ENCODE measurements at places on chromosomes 6 and 20.

GRCh38 chr6:62283796-62284411 lies 2.1 kb downstream of the KHDRBS2 start:
- peak; percentile 51 for DNase-seq

GRCh38 chr20:64155258-64156135 lies 8.8 kb upstream of the MYT1 start:
- DNase-seq: no peak

- peak; percentile 95 for DNase-seq
These were observed 12.5 kb upstream of the SIRPB2 start for GRCh38 chr20:1503564-1504227.

- DNase-seq: no peak
These were observed 77.8 kb downstream of the OR2B2 start for GRCh38 chr6:27834384-27834783.

DNA sequence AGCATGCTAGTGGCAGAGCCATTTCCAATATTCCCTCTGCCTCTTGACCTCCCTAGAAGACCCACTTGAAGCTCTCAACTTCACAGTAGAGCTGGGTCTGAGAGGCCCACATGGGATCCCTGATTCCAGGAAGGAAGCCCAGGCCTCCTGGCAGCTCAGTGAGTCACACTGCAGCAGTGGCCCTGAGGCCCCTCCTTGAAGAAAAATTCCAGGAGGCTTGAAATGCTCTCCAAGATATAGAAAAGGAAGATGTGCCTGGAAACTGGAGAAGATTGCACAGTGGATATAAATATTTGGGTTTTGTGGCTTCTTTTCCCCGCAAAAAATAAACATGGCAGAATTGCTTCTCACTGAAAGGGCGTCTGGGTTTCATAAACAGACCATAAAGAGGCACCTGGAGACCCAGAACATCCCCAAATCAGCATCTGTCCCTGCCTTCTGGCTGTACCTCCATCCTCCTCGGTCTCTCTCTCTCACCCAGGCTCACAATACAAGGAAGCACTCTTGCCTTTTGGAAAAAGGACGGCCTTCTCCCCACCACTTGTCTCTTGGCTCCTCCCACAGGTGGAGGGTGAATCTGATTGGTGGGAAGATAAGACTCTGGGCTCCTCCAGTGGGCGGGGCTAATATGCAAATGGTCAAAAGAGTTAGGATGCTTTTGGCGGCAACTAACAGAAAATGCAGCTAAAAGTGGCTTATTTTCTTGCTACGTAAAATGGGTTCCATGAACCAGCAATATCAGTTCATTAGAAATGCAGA lies 200.0 kb upstream of the SULF2 start:
- DNase-seq: peak; percentile 70

GRCh38 chr6:55379471-55379870 lies 52.2 kb downstream of the GFRAL start:
- no peak for DNase-seq

DNA sequence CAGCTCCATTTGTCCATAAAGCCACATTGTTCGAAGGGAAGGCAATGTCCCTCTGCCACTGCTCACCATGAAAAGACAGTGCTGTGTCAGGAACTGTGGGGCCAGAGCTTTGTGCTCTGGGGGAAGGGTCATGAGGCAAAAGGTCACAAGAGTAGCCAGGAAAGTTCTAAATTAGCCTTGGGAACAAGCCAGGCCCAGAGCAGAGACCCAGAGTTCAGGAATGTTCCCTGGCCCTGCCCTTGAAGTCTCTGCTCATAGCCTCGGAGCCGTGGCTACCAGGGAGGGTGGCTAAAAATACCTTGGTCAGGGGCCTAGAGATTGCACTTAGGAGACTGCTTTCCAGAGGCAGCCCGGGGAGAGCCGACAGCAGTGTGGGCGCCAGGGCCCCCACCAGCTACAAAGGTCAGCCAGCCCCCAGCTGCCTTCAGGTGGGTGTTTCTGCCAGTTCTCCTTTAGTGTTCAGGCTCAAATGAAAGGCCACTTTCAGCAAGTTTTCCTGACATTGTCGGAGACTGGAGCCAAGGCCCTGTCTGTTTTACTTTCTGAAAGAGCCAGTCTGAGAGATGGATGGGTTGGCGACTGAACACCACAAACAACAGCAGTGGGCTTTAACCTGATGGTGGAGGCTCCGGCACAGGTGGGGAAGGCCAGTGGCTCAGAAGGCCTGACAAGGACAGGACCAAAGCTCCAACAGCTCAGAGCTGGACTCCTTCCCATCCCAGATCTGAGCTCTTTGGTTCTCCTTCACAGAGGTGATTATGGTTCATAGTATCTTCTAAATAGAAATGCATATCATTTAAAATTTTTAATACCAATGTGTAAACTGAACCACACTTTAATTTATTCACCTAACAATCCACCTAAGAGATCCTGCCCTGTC lies 76.2 kb downstream of the CDH26 start:
- no peak for DNase-seq

- DNase-seq: peak; percentile 34
These were observed 57.3 kb downstream of the LINC00237 start for GRCh38 chr20:21048841-21049273.

DNA sequence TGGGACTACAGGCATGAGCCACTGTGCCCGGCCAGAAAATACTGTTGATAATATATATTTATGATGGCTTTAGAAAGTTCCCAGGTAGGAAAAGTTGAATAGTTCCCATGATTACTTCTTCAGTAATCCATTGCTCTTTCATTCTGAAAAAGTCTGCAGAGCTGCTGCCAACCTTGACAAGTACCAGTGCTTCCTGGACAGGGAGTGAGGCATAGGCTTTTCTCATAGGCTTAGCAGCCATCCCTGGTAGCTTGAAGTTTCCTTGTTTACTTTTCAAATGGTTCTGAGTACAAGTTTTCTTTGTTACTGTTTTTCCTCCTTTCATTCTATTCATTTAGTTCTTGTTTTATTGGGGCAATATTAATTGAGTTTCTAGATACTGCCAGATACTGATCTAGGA lies 7.8 kb downstream of the RWDD1 start:
- DNase-seq: no peak

DNA sequence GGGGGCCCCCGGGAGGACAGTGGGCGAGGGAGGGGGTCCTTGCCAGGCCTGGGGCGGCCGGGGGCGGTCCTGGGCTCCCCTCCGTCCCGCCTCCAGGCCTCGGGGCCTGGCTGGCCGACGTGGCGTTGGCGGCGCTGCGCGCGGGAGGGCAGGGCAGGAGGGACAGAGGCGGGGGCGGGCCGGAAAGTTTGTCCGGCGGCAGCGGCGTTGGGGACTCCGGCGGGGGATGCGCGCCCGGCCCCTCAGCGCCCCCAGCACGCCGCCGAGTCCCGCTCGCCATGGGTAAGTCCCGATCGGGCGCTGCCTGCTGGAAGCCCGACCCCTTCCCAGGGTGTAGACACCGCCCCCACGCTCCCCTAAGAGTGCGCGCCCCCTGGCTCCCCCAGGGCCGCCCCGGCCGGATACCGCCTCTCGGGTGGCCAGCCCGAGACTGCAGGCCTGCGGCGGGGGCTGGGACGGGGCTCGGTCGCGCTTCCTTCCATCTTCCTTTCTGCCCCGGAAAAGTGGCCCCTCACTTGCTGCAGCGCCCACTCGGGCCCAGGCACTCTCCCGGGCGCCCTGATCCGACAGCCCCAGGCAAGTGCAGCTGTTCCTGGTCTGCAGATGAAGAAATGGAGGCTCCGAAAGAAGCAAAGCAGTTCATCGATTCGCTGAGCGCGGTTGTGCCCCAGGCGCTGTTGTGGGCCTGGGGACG lies at the start of gene SLC2A10:
Gene SLC2A10, plus strand, starts transcription at position 191 of the 694 bp plus-strand sequence. Its CDS starts 88 bp downstream, at position 279.
- DNase-seq: peak; percentile 36

- peak; percentile 81 for DNase-seq
These were observed 25.7 kb downstream of the DTD1 start for GRCh38 chr20:18613553-18613952.

DNA sequence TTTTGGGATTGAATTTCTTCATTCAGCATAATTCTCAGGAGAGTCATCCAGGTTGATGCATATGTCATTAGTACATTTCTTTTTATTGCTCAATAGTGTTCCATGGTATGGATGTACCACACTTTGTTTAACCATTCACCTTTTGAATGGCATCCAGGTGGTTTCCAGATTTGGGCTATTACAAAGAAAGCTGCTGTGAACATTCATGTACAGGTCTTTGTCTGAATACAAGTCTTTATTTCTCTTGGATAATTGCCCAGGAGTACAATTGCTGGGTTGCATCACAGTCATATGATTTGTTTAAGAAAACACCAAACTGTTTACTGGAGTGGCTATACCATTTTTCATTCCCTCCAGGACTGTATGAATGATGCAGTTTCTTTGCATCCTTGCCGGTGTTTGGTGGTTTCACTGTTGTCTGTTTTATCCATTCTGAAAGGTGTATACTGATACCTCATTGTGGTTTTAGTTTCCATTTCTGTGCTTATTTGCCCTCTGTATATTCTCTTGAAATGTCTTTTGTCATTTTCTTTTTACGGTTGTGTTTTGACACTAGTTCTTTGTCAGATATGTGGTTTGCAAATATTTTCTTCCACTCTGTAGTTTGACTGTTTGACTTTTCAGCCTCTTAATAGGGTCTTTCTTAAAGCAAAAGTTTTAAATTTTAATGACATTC lies 8.8 kb downstream of the CDKAL1 start:
- DNase-seq: peak; percentile 93

- no peak for DNase-seq
These were observed 119.8 kb upstream of the AKAP12 start for GRCh38 chr6:151119823-151120524.

DNA sequence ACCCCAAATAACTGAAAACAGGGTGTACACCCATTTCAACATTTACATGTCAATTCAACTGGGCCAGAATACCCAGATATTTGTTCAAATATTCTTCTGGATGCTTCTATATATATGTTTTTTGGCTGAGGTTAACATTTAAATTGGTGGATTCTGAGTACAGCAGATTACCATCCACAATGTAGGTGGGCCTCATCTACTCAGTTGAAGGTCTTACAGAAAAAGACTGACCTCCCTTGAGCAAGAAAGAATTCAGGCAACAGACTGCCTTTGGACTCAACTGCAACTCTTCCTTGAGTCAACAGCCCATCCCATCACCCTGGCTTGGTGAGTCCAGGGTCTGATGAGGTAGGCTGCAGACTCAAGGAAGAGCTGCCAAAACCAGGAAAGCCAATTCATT lies 84.1 kb downstream of the ATG5 start:
- no peak for DNase-seq

- no peak for DNase-seq
These were observed 64.8 kb downstream of the GRIK2 start for GRCh38 chr6:101458336-101458735.

DNA sequence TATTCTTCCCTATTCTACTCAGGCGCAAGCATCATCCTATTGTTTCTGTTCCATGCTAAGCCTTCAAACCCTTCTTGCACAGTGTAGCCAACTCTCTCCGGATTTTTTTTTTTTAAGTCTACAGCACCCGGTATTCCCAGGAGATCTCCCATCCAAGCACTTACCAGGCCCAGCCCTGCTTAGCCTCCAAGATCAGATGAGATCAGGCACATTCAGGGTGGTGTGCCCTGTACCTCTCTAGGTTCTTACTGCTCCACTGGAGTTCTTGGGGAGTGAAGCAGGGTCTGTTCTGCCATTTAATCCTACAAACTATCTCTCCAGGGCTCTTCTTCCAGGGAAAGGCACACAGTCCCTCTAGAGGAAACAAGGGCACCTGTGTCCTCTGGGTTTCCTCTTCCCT lies 14.9 kb upstream of the NUP153 start:
- DNase-seq: no peak

- peak; percentile 96 for DNase-seq
These were observed 155.3 kb downstream of the DHX35 start for GRCh38 chr20:39117491-39117890.

GRCh38 chr6:119360262-119360915 lies 10.8 kb upstream of the MAN1A1 start:
- no peak for DNase-seq

- DNase-seq: peak; percentile 84
These were observed 106.5 kb downstream of the ATP9A start for GRCh38 chr20:51661609-51662178.

DNA sequence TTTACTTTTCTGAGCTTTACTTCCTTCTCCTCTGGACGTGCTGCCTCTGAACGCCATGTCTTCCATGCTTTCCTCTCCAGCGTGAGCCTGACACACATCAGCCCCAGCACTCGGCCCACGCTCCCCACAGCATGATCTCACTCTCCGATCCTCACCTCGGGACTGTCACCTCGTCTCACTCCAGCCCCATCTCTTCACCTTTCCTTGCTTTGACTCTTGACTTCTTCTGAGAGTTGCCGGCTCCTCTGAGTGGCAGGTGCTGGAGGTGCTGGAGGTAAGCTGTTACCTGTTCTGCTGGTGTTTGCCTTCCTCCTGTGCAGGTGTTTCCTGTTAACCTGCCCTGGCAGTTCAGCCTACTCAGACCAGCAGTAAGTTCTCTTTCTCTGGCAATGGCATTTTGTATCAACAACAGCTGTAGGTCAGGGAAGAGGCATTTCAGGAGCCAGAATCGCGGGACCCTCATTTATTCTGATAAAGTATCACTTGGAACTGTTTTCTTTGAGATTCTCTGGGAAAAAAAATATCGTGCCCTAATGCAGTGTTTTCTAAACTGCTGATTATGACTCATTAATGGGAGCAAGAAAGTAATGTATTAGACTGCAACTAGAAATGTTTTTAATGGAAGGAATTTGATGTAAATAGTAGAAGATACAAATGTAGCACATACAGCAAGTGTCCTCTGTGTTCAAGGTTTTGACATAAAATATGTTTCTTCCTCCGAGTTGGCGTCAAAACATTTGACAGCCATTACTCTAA lies 106.5 kb downstream of the ARID1B start:
- peak; percentile 44 for DNase-seq

DNA sequence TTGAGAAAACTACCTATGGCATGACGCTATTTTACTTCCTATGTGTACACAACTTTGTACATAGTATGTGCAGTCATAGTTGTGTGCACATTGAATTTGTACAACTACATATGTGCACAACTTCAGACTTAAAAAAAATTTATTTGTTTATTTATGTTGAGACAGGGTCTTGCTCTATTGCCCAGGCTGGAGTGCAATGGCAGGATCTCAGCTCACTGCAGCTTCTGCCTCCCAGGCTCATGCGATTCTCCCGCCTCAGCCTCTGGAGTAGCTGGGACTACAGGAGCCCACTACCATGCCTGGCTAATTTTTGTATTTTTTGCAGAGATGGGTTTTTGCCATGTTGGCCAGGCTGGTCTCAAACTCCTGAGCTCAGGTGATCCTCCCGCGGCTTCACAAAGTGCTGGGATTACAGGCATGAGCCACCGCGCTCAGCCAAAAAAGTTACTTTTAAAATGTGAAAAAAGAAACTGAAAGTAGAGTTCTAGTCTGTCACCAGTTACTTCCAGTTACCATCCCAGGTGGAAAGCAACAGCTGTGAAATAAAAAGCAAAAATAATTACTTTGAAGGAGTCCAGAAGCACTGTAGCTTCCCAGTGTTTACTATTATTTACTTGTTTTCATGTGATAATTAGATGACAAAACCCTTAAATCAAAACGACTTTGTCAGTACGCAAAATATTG lies 1.7 kb upstream of the ZKSCAN8 start:
- DNase-seq: no peak

- DNase-seq: no peak
These were observed 44.4 kb downstream of the MAP3K4 start for GRCh38 chr6:161035981-161036263.

GRCh38 chr20:12177657-12178293 lies 260.1 kb downstream of the BTBD3 start:
- DNase-seq: peak; percentile 63

GRCh38 chr20:57224641-57225138 lies 41.8 kb downstream of the BMP7 start:
- DNase-seq: no peak

- DNase-seq: no peak
These were observed 19.8 kb upstream of the ENPP1 start for GRCh38 chr6:131787766-131788712.

- DNase-seq: no peak
These were observed 104.1 kb downstream of the B3GAT2 start for GRCh38 chr6:70852667-70853246.

- no peak for DNase-seq
These were observed 206.8 kb upstream of the QKI start for GRCh38 chr6:163207431-163208383.
